Left forelimb (tissue), 1 donor: ENCODE measurements at places on chromosomes 16 and 17.
A peak's percentile ranks its signal among the peaks of the same experiment; 100 is the strongest.

- no peak for DNase-seq
These were observed 387.1 kb downstream of the HS3ST4 start for GRCh38 chr16:26078716-26079355.

GRCh38 chr16:53900667-53901066 is 196.7 kb downstream of the FTO start:
- no peak for DNase-seq

- peak; percentile 64 for DNase-seq
These were observed 117.4 kb downstream of the IRF8 start for GRCh38 chr16:86016201-86016965.

DNA sequence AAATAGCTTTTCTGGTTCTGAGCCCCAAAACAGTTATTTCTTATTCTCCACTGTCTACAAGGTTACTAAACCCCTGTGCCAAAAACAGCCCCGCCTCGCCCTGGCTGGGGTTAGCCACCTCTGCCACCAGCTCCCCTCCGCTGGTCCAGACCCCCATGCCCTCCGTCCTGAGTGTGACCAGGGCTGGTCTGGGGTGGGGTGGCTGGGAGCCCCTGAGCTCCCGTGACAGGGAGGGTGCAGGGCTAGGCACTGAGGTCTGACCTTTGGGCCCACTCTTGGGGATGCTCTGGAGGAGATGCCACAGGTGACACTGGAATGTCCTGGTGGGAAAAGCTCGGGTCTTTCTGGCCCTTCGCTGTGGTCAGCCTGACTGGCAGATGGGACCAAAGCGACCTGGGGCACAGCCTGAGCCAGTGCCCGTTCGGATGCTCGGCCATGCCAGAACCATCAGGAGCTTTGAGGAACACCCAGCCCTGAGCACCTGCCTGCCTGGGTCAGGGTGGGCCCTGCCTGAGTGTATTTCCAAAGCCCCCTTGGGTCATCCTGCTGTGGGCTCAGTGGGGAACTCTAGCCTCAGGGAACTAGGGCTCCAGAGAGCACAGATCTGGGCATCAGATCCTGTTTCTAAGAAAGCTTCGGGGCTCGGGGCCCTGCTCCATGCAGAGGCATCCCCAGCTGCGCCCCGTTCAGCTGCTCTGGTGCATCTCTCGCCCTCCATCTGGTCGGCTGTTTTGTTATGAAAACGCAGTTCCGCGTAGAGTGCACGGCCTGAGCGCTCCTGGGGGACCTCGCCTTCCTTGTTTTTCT is 72.1 kb upstream of the GNG13 start:
- no peak for DNase-seq

DNA sequence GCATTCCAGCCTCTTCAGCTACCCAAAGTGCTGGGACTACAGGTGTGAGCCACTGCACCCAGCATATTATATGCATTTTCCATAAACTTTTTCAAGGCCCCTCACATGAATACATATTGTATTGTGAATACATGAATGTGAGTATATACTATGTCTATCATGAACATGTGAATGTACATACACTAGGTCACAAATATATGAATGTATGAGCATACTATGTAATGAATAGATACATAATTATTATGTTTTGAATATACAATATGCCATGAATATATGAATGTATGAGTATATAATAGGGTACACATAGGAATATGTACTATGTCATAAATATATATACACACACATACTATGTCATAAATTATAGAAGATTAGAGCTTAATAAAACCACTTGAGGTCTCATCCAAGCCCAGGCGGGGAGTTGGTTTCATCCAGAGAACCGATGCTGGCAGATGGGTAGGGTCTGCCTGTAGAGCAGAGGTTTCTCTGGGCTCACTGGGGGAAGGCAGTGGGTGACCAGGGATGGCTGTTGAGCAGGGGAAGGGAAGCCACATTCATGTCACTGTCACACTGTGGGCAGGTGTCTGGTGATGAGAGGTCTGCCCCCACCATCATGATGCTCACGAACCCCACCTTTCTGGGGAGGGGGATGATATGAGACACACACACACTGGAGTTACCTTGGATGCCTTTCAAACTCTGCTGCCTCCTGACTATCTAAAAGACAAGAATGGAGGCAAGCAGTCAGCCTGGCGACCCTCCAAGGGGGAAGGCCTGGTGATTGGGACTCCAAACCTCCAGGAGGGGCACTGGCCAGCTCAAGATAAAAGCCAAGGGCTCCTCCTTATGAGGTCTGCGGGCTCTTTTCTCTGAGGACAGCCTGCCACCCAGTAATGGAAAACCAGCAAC is 7.3 kb downstream of the C16orf95 start:
- DNase-seq: peak; percentile 34

DNA sequence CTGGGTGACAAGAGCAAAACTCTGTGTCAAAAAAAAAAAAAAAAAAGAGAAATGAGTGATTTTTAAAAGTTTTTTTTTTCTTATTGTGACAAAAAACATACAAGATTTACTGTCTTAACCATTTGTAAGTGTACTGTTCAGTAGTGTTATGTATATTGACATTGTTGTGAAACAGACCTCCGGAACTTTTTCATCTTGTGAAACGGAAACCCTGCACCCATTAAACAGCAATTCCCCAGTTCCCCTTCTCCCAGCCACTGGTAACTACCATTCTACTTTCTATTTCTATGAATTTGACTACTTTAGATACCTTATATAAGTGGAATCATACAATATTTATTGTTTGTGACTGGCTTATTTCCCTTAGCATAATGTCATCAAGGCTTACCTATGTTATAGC is 18.7 kb downstream of the DUS2 start:
- DNase-seq: no peak

DNA sequence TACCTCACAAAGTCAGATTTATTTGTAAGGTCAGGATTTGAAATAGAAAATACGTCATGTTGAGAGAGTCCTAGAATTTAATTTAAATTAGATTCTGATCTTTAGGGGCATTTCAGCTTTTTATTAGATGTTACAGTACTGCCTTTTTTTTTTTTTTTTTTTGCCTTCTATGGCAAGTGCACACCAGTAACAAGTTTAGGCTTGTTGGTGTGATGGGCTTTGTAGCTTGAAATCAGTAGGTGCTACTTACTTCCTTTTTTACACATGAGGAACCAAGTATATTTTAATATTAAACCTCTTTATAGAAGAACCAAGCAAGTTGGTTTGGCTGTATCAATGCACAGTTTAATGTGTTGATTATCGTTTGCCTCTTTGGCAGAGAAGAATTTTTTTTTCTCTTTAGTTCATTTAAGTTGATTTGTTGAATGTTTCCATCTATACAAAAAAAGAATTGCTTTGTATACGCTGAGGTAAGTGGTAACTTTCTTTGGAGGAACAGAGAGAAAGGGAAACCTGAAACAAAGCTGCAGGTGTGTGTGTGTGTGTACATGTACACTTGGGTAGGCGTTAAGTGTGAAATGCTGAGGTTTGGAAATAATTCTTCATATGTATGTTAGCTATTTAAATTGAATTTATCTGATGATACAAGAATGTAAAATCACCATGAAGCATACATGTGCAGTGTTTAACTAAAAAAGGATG is 15.7 kb downstream of the RBL2 start:
- DNase-seq: no peak
